Frontal cortex (tissue), 4 donors: ENCODE measurements at places on chromosomes 7 and 10. TPM values are rescaled to one million over a fixed set of nuclear protein-coding genes. Genes with fewer than 3 reads are reported as not detected.

Gene PTPN20
- 18.8 TPM for total RNA-seq

Gene IQUB
- total RNA-seq, result 2.0 TPM

Gene IRF5
- total RNA-seq, result 1.2 TPM

Gene ZPBP
- total RNA-seq, result 0.41 TPM

Gene PPRC1
- total RNA-seq, result 8.6 TPM

Gene LRRC27
- 20.0 TPM for total RNA-seq

Gene TMEM26
- total RNA-seq, result under 0.01 TPM

Gene SLC18A2
- under 0.01 TPM for total RNA-seq

Gene INSYN2A
- total RNA-seq, result 15.9 TPM

Gene TEX36
- total RNA-seq, result 0.41 TPM

Gene ANKRD30A
- total RNA-seq, result not detected

Gene ZNF680
- 59.1 TPM for total RNA-seq

Gene ACSM6
- not detected for total RNA-seq

Gene NUPR2
- not detected for total RNA-seq

Gene TDRD1
- 0.41 TPM for total RNA-seq

Gene LRRTM3
- 14.7 TPM for total RNA-seq

Gene C1QL3
- 70.5 TPM for total RNA-seq

Gene MRLN
- total RNA-seq, result not detected

Gene ATP6V0E2
- 122 TPM for total RNA-seq
